Left ventricle myocardium superior (tissue), 1 donor: ENCODE measurements at places on chromosomes 16 and 17. TPM values are rescaled to one million over a fixed set of nuclear protein-coding genes. Genes with fewer than 3 reads are reported as not detected.

DNA sequence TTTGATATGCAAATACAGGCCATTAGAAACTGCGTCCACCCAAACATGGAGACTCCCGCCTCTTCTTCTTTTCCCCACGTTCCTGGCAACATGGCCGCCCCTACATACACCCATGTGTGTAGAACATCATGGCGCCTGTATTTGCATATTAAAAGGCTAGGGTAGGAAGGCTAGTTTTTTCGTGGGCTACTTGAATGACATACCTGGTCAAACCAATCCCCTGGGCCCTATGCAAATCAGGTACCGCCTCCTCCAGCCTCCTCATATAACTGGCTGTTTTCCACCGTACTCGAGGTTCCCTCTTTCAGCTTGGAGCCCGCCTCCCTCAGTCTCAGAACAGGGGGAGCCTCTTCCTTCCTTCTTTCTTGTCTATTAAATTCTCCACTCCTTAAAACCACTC is 840 bp upstream of the CD300LB start:
- peak; percentile 55 for DNase-seq

GRCh38 chr17:80694992-80695912 is 150.6 kb downstream of the RPTOR start:
- DNase-seq = no peak

- peak; percentile 49 for DNase-seq
These were observed 1.1 kb downstream of the CD300H start for GRCh38 chr17:74566132-74566753.

- no peak for DNase-seq
These were observed 177.8 kb upstream of the PMFBP1 start for GRCh38 chr16:72349719-72350118.

The ETV4 gene
- 0.37 TPM for total RNA-seq

- DNase-seq = no peak
These were observed 119.5 kb downstream of the PMP22 start for GRCh38 chr17:15145621-15146020.

DNA sequence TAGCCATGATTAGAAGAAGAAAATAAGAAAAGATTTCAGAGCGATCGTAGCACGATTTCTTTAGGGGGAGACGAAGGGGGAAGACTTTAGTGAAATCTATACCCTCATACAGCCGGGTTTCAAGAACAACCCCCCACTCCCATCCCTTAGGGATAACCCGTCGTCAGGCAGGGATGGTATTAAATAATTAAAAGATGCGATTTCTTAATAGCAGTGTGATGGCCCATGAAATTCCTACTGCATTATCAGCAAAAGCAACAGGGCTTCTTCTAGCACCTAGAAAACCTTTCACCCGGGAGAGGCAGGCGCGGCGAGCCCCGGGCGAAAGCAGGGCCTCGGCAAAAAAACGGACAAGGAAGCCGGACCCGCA is 1.4 kb downstream of the CDH11 start:
- DNase-seq = no peak

GRCh38 chr17:17060001-17060922 is 18.0 kb downstream of the MPRIP start:
- no peak for DNase-seq

The PAFAH1B1 gene
- 107 TPM for total RNA-seq

DNA sequence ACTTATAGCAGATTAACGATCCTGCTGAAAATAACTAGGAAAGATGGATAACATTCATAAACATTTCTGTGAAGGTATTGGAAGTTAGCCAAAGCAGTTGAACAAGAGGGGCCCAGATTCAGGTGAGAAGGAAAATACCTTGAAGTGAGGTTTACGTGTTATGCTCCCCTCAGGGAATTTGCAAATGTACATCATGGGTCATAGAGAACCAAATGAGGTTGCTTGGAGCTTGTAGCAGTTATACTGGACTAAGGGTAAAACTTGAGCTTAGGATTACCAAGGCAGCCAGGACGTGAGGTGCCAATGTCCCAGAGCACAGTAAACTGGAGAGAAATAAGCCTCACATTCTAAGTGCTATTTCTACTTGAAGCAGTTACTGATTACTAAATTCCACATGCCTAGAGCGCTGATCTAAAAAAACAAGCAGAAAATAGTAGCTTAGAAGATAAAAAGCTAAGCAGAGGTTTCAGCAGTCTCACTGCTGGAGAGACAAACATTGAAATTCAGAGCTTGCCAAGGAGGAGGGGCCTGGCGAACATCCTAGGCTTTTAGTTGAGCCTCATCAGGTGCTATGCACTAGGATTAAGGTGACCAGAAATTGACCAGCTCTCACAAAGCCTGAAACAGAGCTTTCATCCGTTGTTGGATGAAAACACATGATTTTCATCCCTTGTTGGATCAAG is 136.7 kb upstream of the FAM20A start:
- DNase-seq = no peak

- DNase-seq = no peak
These were observed 5.7 kb downstream of the LAT start for GRCh38 chr16:28990375-28991040.

DNA sequence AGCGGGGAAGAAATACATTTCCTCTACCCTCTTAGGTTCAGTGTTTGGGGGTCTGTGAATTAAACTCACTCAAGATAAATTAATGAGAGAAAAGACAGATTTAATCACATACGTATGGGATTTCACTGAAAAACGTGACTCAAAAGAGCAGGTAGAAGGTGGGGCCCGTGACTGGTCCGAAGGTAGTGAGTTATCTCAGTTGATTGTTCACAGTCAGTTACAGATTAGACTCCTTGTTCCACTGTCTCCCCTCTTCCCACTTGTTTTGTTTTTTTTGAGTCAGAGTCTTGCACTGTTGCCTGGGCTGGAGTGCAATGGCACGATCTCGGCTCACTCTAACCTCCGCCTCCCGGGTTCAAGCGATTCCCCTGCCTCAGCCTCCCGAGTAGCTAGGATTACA is 301.2 kb downstream of the SEC14L1 start:
- no peak for DNase-seq

The CES1 gene
- total RNA-seq = 30.3 TPM

The BEAN1 gene
- 3.3 TPM for total RNA-seq

GRCh38 chr17:44277976-44278375 is 10.0 kb upstream of the SLC4A1 start:
- no peak for DNase-seq

The KCNJ2 gene
- 50.6 TPM for total RNA-seq

GRCh38 chr17:43416998-43417890 is 18.5 kb downstream of the ARL4D start:
- peak; percentile 85 for DNase-seq

The SOX8 gene
- 0.47 TPM for total RNA-seq
